ENCODE measurements at places on chromosomes 13 and 19.

DNA sequence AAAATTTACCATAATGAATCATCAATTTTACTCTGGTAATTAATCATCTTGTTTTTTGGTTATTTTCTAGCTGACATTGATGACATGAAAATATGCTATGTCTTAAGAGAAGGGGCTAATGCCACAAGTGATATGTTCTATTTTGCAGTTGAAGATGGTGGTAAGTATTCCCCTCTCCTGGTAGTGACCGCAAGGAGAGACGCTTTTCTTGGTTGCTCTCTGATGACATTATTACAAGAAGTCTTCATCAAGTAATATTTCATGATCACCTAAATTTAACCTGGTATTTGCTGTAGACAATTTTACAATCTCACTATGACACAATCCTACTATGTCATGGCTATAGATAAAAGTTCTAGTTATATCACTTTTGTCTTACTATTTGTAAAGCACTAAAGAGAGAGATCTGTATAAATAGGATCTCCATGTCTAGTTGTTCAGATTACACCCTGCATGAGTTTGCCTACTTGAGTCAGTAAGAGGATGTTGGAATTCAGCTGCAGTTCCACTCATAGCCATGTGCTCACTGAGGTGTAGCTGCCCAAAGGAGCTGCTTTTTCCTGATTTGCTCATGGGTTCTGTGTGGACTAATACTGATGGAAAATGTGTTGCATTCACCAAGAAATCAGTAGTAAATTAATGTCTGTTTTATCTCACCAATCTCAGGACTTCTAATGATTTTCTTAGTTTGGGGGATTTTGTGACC, 10.9 kb downstream of the FREM2 start:
- no peak for DNase-seq

- no peak for DNase-seq
Measured at GRCh38 chr13:49042476-49042875, 66.8 kb downstream of the FNDC3A start.

- no peak for DNase-seq
Measured at GRCh38 chr19:30778061-30778460, 405.9 kb downstream of the ZNF536 start.

DNA sequence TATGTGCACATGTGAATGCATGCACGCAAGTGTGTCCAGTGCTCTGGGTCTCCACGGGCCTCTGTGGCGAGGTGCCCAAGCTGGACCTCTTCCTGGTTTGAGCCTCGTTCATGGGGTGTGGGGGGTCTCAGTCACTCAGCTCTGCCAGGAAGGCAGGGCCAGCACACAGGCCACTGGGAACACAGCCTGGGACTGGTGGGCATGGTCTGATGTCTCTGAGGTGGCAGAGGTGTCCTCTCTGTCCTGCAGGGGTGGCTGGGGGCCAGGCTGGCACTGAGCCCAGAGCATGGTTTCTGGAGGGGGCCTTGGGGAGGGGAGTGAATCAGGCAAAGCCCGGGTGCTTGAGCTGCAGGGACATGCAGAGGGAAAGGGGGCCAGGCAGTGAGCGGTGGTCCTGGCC, 9.4 kb downstream of the LRP3 start:
- DNase-seq, result no peak

GRCh38 chr19:3351702-3352447, 14.5 kb upstream of the NFIC start:
- no peak for DNase-seq

GRCh38 chr19:1825909-1826556, 14.0 kb upstream of the ATP8B3 start:
- DNase-seq, result no peak

DNA sequence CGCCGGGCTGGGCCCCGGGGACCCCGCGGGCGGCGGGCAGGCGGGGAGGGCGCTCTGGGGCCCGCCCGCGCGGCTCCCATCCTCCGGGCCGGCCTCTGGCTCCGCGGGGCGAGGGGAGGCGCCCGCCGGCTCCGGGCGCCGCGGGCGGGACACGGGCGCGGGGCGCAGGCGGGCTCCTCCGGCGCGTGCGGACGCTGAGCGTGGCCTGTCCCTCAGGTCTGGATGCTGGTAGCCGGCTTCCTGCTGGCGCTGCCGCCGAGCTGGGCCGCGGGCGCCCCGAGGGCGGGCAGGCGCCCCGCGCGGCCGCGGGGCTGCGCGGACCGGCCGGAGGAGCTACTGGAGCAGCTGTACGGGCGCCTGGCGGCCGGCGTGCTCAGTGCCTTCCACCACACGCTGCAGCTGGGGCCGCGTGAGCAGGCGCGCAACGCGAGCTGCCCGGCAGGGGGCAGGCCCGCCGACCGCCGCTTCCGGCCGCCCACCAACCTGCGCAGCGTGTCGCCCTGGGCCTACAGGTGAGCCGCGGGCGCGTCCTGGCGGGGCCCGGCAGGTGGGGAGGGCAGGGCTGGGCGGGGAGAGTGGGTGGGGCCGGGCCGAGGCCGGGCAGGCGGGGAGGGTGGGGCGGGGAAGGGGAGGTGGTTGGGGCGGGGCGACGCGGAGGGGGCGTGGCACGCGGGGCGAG, 420 bp downstream of the IL17D start:
- DNase-seq, result no peak

GRCh38 chr19:15180451-15181390, 20.1 kb downstream of the NOTCH3 start:
- no peak for DNase-seq

DNA sequence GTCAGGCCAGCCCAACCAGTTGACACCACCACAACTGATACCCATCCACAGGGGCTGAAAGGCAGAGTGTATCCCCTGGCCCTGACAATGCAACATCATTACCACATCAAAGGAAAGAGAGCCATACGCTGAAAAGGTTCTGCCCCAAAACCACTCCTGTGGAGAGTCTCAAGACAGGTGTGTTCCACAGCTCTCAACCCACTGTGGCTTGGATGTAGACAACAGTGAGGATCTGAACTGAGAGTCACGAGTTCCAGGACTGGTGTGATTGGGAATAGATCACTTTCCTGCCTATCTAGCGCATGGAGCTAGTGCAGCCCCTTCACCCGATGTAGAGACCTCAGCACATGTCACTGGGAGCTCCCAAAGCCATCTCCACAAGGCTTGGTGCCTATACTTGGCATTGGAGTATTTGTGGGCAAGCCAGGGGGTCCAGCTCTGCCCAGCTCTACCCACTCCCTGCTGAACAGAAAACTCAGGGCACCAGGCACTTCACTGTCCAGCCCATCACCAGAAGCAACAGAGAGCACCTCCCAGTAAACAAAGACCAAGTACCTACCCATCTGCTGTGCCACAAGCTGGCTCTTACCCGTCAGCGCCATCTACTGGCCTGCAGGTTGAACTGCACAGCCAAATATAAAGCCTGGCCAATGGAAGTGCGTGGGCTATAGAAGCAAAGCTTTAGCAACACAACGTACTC, 579.5 kb downstream of the UQCRFS1 start:
- peak; percentile 39 for DNase-seq

GRCh38 chr19:46408664-46409039, 4.7 kb downstream of the CCDC8 start:
- no peak for DNase-seq
